ENCODE measurements at places on chromosomes 16 and 17.

- no peak for DNase-seq
Measured at GRCh38 chr16:81471882-81472281, 27.3 kb downstream of the CMIP start.

- no peak for DNase-seq
Measured at GRCh38 chr17:78034429-78035091, 76.1 kb downstream of the TNRC6C start.

- DNase-seq = no peak
Measured at GRCh38 chr17:72901657-72902056, 190.8 kb downstream of the SLC39A11 start.

DNA sequence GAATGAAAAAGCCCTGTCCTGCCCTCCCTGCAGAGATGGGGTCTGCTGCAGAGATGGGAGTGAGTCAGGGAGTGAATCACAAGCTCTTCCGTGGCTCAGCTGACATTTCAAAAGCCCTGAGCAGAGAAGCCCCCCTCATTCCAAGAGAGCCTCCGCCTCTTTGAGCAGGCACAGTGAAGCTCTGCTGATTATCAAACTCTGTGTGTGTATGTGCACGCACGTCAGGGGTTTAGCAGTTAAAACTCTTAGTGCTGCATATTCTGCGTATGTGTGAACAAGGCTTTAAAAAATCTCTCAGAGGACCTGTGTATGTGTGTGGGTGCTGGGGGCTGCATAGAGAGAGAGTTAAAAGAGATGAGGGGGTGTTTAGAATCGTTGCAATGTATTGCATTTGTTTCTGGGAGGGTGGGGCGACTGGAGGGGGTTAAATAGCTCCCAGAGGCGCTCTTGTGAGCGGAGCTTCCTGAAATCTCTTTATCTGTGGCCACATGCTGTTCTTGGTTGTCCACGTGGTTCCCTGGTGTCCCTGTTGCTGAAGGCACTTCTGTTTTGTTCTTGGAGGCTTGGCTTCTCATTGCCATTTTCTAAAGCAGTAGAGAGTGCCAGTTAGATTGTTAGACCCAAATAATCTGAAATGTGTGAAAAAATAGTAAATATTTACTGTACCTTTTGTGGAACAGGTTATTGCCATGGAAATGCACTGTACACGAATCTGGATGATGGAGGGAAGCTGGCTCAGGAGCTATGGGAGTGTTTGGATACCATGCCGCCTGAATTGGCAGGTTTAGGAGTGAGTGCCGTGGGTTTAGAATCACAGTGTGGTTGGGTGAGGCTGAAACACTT, 116.6 kb downstream of the PRKCB start:
- peak; percentile 47 for DNase-seq

GRCh38 chr17:66578781-66579489, 256.0 kb upstream of the CACNG5 start:
- DNase-seq = no peak

Data from activated CD4-positive, alpha-beta T cell treated with anti-CD3 and anti-CD28 coated beads for 4 hours (primary cell).